Sigmoid colon (tissue), 7 donors: ENCODE measurements at places on chromosomes 1 and 21. TPM values are rescaled to one million over a fixed set of nuclear protein-coding genes. Genes with fewer than 3 reads are reported as not detected.

The CLEC20A gene
- 1.3 TPM for polyA plus RNA-seq

The ADAMTS5 gene
- 0.46 TPM for polyA plus RNA-seq

The ZBTB48 gene
- polyA plus RNA-seq = 15.0 TPM

The MAN1C1 gene
- 3.6 TPM for polyA plus RNA-seq

The DIO1 gene
- not detected for polyA plus RNA-seq

The GJA8 gene
- polyA plus RNA-seq = not detected

The PGLYRP3 gene
- 0.16 TPM for polyA plus RNA-seq

The SPOCD1 gene
- polyA plus RNA-seq = 0.70 TPM

The C1orf226 gene
- 6.6 TPM for polyA plus RNA-seq

The TMEM51 gene
- 15.3 TPM for polyA plus RNA-seq

The DYNLT4 gene
- polyA plus RNA-seq = not detected

The OR2L2 gene
- polyA plus RNA-seq = 0.06 TPM

The WNT4 gene
- 0.92 TPM for polyA plus RNA-seq

The AIRE gene
- not detected for polyA plus RNA-seq

The TRNP1 gene
- 3.0 TPM for polyA plus RNA-seq

The SKI gene
- polyA plus RNA-seq = 20.0 TPM

The KCNJ6 gene
- polyA plus RNA-seq = under 0.01 TPM

The RNU1-2 gene
- polyA plus RNA-seq = not detected

The PTGFRN gene
- 6.6 TPM for polyA plus RNA-seq

The PANK4 gene
- polyA plus RNA-seq = 11.4 TPM

The MCOLN2 gene
- polyA plus RNA-seq = 6.0 TPM

The OR6K3 gene
- not detected for polyA plus RNA-seq

The MAP1LC3C gene
- 6.0 TPM for polyA plus RNA-seq

The KPRP gene
- not detected for polyA plus RNA-seq

The KCNJ9 gene
- 0.22 TPM for polyA plus RNA-seq

The FPGT gene
- 7.4 TPM for polyA plus RNA-seq

The COL8A2 gene
- 0.60 TPM for polyA plus RNA-seq

The TCHH gene
- not detected for polyA plus RNA-seq

The SVBP gene
- polyA plus RNA-seq = 53.5 TPM

The ITLN1 gene
- 478 TPM for polyA plus RNA-seq

The FCGR3A gene
- polyA plus RNA-seq = 9.6 TPM

The SNX7 gene
- polyA plus RNA-seq = 38.4 TPM

The LORICRIN gene
- polyA plus RNA-seq = 0.06 TPM

The PRDM16 gene
- 0.46 TPM for polyA plus RNA-seq

The HCN3 gene
- 8.6 TPM for polyA plus RNA-seq

The DISP3 gene
- not detected for polyA plus RNA-seq

The KRTAP19-3 gene
- not detected for polyA plus RNA-seq

The COG2 gene
- polyA plus RNA-seq = 31.2 TPM

The E2F2 gene
- 6.0 TPM for polyA plus RNA-seq

The CITED4 gene
- polyA plus RNA-seq = not detected

The S100A1 gene
- 3.2 TPM for polyA plus RNA-seq

The LRRC53 gene
- polyA plus RNA-seq = not detected

The CSMD2 gene
- 0.25 TPM for polyA plus RNA-seq

The INSRR gene
- 0.06 TPM for polyA plus RNA-seq

The NPHS2 gene
- polyA plus RNA-seq = not detected

The PGM1 gene
- polyA plus RNA-seq = 36.1 TPM

The PTGER3 gene
- 0.60 TPM for polyA plus RNA-seq

The FOXJ3 gene
- polyA plus RNA-seq = 14.4 TPM

The BTBD8 gene
- polyA plus RNA-seq = 1.4 TPM

The KCNK2 gene
- 0.60 TPM for polyA plus RNA-seq

The ZSWIM5 gene
- polyA plus RNA-seq = 2.4 TPM
